NCI-H2029 (cell line): ENCODE measurements at places on chromosomes 7 and 10.

DNA sequence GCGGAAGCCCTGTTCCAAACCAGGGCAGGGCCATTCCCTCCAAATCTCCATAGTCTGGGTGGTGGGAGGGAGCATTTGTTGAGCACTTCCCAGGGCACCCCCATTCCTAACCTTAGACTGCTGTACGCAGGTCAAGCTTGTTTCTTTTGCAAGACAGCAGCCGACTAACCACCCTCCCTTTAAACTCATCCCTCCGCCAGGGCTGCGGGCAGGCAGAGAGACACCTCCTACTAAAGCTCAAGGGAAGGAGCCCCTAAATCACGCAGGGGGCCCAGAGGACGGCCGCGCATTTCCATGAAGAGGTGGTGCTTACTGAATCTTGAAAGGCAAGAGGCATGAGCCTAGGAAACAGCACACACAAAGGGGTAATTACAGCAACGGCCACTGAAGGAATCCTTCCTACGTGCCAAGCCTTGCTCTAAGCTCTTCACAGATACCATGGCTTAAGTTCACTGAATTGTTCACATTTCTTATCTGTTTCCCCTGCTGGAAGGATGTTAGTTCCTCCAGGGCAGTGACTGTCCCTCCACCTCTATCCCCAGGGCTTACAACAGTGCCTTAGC is 90.0 kb downstream of the PROSER2 start:
- DNase-seq: no peak

GRCh38 chr10:116476461-116476860 is 48.8 kb downstream of the PNLIPRP3 start:
- no peak for DNase-seq

DNA sequence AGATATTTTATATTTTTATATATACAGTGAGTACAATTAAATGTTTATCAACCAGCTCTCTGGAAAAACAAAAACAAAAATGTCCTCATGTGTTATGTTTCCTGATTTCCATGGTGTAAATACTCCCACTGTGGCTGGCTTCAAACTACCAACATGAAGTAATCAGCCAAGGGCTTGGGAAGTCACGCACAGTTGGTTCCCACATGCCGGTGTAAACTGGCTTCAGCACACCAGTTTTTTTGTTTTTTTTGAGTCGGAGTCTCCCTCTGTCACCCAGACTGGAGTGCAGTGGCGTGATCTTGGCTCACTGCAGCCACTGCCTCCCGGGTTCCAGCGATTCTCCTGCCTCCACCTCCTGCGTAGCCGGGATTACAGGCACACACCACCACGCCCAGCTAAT is 11.8 kb downstream of the OSBPL3 start:
- DNase-seq: no peak

DNA sequence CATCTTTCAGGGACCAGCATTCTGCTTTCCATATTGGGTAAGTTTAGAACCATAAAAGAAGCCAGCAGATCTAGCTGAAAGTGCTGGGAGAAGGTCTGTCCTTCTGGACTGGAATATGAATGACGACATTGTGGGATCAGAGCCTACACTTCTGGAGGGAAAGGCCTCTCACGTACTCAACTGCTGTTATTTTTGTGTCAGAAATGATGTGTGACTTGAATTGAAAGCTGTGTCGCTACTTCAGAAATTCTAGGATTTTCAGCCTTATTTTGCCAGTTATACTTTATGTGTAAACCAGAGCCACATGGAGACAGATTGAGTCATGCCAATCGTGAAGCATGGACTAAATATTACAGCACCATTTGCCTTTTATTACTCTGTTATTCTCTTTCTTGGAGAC is 231.0 kb downstream of the KIAA1217 start:
- no peak for DNase-seq

DNA sequence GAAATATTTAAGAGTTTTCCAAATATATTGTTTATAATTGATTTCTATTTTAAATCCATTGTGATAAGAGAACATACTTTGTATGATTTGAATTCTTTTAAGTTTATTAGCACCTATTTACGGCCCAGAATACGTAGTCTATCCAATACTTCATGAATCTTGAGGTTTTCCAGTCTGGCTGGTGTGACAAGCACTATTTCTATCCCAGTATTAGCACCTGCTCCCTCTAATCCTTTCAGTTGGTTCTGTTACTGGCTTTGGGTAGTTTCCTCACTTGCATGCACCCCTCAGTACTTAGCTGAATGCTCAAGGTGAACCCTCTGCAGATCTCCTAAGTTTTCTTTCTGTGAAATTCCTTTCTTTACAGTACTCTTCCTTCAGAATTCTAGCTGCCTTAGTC is 166.8 kb downstream of the C1GALT1 start:
- DNase-seq: no peak

- no peak for DNase-seq
Observed at GRCh38 chr10:43686414-43686813, 37.7 kb upstream of the ZNF32 start.

- no peak for DNase-seq
Observed at GRCh38 chr7:74253835-74254128, 417 bp downstream of the RFC2 start.

- DNase-seq: no peak
Observed at GRCh38 chr7:111527545-111527944, 34.7 kb downstream of the IMMP2L start.

DNA sequence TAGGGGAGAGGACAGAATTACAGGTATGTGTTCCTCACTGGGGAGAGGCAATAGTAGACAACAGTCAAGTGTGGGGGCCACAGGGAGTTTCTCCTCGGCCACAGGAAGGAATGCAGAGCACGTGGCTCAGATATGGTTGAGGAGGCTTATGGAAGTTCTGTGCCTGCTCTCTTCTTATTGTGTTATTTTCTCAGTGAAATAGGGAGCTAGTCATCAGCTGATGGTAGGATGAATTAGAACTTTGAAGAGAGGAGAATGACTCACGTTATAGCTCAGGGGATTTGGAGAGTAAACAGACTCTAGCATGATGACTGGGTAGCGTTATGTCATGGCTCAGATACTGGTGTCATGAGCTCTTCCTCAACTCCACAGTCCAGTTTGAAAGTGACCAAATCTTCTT is 308.3 kb upstream of the IGFBP3 start:
- DNase-seq: no peak

DNA sequence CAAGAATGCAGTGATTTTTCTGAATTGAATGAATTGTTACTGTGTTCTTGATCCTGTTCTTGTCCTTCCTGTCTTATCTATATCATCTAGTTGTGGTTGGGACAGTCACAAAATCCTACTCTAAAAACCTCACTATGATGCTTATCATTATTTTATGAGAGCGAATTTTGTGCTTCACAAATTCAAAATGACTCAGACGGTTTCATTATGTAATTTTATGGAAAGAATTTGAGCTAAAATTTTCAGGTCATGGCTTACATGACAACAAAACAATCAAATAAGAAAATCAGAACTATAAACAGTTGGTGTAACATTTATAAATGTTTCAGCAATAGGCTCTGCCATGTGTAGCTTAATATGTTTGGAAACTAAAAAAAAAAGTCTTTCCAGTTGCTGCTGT is 6.9 kb downstream of the PRKAR2B start:
- no peak for DNase-seq

- DNase-seq: no peak
Observed at GRCh38 chr7:27161721-27162560, 3.4 kb downstream of the HOXA9 start.

DNA sequence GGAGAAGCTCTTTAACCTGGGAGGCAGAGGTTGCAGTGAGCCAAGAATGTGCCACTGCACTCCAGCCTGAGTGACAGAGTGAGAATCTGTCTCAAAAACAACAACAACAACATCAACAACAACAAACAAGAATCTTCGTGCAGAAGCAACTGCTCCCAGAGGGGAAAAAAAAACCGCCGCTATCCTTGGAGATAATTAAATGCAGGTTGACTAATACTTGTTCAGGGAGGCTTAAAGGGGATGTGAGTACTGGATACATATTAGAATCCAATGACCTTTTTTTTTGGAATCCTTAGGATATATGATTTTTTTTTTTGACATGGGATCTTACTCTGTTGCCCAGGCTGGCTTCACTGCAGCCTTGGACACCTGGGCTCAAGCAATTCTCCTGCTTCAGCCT is 89.6 kb upstream of the FAM171A1 start:
- no peak for DNase-seq

- no peak for DNase-seq
Observed at GRCh38 chr10:63390521-63390920, 75.3 kb downstream of the JMJD1C start.

GRCh38 chr7:47313564-47313963 is 268.3 kb downstream of the TNS3 start:
- no peak for DNase-seq

- DNase-seq: peak; percentile 51
Observed at GRCh38 chr7:43700059-43700501, 29.2 kb downstream of the COA1 start.

DNA sequence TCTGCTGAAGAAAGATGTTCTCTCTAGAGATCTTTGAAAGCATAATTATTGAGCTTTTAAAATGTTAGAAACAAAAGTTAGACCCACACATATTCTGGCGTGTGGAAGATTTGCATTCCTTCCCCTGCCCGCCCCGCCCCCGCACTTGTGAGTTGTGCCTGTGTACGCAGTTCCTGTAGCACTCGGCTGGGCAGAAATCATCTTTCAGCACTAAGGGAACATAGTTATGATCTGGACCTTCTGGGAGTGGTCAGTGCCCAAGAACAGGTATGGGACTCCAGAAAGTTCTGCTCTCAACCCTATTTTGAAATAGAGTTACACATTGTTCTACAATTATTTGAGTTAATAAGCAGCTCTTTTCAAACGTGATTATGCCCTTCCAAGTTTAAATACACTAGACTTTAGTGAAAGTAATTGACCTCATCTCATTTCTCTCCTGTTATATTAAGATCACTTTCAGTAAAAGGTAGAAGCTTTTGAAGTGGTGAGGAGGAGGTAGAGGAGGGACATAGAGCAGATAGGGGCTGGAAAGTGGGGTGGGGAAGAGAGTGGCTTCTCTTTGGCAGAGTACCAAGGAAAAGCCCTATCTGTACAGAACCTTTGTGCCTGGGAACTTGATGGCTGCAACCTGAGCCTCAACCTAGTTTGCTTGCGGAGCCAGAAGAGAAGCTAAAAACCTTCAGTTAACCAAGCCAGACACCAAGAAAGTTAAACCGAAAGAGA is 5.7 kb downstream of the BLVRA start:
- no peak for DNase-seq

DNA sequence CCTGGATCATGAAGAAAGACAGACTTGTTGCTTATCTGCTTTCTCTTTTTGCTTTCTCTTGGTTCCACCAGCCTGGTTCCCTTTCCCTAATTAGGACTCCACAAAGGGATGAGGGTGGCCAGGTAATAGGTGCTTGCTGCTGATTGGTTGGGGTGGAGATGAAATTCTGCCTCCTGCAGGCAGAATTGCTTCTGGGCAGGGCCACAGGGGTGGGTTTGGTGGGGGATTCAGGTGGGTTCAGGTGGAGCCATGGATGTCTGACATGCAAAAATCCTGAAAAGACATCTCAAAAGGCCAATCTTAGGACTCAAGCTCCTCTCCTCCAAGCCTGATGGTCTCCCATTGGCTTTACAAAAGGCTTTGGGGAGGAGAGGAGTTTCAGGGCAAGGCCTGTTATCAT is 25.4 kb upstream of the ACHE start:
- no peak for DNase-seq

DNA sequence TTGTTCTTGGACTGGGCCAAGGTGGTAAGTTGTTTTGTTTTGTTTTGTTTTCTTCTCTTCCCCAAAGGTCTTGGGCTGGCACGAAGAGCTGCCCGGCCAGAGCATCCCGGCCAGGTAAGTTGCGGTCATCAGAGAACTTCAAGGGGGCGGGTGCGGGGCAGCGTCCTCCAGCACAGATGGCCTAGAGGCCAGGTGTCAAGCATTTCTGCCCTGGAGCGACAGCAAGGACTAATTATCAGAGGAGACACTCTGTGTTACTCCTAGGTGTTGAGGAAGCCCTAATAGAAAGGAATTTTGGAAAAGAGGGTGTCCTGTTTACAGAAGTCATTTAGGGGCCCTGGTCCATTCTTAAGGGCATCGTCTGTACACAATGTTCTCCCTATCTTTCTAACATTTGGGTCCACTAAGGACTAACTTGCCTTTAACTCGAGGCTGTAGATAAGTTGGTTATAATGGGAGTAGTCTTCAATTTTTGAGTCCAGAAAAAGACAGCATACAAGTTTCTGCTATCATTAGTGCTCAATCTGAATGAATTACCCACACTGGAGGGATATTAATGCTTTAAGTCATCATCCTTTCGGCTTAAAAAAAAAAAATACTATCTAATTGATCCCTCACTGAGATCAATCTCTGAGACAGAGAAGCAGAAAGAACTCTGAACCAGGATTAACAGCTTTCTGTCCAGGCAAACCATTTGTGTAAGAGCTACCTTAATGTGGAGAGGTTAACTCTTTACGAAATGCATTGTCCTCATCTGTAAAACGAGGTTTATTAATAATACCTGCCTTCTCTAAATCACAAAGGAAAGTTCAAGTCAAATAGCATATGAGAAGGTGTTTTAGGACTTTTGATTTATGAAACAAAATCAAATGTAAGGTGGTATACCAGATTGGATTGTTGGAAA is 1.5 kb downstream of the ITGB8 start:
- DNase-seq: peak; percentile 43

DNA sequence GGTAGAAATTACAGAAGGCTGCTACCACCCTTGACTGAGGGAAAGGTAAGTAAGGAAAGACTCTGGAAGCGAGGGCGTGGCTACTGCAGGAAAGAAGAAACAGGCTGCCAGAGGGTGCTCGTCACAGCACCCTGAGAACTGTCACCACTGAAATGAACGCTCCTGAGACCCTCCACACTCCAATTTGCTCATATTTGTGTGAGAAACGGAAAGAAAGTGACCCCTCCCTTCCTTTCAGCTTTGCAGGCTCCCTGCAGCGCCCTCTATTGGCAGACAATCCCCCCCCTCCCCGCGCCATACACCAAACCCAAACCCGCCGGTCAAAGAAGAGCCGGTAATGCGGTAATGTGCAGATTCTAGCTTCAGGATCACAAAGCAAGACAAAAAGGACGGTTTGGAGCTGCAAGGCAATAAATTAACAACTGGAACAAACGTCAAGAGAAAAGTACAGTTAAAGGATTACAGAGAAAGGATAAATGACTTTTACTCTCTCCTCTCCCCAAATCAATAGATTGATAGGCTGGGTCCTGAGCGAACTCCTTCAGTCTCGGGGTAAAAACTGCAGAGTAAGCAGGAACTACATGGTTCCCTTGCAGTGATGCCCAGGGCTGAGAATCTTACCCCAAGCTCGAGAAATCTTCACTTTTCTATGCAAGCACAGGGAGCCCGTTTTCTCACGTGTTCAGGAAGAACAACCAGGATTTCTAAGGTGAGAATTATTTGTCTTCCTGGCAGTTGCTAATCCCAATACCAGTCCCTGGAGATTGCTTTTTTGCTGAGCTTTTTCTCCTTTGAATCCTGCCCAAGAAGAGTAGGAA is 47.6 kb downstream of the STEAP1B start:
- no peak for DNase-seq
